ENCODE measurements at places on chromosomes 12 and 14.

DNA sequence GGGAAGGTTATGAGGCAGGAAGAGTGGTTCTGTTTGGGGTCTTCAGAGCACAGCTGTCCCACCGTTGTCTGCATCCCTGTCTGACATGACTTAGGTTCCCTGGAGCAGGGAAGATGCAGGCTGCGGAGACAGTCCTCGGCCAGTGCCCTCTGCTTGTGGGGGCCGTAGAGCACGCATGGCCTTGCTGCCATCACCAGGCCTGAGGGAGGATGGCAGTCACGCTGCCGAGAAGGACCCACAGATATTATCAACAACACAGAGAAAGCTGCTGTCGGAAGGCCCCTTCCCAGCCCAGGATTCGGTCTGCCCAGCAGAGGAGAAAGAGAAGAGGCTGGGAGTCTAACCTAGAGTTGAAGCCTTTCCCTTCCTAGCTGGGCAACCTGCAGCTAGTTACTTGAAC lies 35.0 kb downstream of the ERH start:
- peak; percentile 67 for DNase-seq

DNA sequence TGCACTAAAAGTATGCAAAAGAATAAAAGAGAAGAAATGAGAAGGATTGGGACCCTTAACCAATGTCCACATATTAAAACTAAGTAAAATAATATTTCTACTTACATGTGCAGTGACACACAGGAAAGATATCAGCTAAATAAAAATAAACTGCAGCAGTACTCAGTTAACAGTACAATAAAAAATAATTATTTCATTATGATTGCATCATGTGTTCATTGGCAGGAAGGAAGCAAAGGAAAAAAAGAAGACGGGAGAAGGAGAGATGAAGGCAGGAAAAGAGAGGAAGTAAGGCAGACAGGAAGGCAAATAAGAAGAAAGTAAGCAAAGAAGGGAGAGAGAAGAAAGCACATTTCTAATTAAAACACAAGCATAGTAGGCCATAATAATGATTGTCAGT lies 33.0 kb downstream of the RASSF9 start:
- DNase-seq: no peak

GRCh38 chr14:97120204-97120603 lies 323.0 kb downstream of the VRK1 start:
- no peak for DNase-seq

DNA sequence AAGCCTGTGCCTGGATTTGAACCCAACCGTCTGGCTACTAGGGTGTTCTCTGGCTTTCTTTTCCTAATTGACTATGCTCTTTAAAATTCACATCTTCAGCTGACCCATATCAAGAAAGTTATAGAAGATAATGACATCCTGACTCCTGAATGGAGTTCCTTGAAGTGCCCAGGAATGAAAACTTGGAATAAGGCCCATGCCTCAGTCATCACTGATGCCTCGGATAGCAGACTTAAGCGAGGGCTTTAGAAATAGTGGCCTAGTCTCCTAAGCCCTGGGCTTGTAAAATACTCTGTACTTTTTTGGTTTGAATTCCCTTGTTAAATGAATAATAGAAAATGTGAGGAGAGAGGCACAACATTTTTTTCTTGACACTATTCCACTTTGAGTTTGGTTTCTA lies 39.0 kb downstream of the CHST11 start:
- DNase-seq: no peak

- no peak for DNase-seq
Measured at GRCh38 chr14:96920023-96920422, 122.8 kb downstream of the VRK1 start.

- DNase-seq: no peak
Measured at GRCh38 chr14:75793806-75794205, 132.8 kb downstream of the TTLL5 start.

DNA sequence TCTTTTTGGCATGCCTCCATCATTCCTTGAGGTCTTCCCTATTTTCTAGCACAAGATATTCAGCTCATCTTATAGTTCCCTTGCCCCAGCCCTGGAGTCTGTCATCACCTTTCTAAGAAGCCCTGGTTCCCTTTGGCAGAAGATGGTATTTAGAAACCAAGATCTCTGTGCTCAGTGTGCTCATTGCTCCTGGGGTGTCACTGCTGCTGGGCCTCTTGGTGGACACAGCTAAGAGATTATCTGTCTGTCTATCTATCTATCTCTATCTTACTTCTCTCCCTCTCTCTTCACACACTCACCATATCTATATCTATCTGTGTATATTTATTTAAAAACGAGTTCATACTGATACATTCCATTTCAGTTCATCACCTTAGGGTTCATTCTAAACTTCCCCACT lies 67.2 kb downstream of the DAO start:
- no peak for DNase-seq

DNA sequence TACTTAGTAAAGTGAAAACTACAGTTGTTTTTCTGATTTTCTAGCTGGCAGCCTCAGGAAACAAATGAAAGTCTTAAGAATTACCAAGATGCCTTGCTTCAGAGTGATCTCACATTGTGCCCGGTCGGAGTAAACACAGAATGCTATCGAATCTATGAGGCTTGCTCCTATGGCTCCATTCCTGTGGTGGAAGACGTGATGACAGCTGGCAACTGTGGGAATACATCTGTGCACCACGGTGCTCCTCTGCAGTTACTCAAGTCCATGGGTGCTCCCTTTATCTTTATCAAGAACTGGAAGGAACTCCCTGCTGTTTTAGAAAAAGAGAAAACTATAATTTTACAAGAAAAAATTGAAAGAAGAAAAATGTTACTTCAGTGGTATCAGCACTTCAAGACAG lies 28.9 kb downstream of the RXYLT1 start:
- no peak for DNase-seq

DNA sequence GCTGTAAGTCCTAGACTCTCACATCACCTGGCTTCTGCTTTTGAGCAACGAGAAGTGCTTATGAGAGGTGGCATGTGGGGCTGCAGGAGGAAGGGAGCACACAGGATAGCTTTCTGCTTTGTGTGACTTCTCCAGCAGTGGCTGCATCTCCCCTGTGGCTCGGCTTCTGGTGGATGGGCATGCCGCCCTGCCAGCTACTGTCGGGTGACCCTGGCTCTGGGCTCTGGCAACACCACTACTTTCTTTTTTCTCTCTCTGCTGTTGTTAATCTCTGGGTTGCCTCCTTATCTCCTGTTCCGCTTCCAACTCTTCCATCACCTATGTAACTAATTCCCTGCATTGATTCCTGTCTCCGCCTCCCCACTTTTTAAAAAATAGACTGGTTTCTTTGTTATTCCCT lies 209.1 kb upstream of the DAAM1 start:
- DNase-seq: no peak

GRCh38 chr12:104411826-104412641 lies 44.7 kb upstream of the CHST11 start:
- DNase-seq: peak; percentile 33

- DNase-seq: peak; percentile 28
Measured at GRCh38 chr12:104387190-104387589, 69.6 kb upstream of the CHST11 start.

DNA sequence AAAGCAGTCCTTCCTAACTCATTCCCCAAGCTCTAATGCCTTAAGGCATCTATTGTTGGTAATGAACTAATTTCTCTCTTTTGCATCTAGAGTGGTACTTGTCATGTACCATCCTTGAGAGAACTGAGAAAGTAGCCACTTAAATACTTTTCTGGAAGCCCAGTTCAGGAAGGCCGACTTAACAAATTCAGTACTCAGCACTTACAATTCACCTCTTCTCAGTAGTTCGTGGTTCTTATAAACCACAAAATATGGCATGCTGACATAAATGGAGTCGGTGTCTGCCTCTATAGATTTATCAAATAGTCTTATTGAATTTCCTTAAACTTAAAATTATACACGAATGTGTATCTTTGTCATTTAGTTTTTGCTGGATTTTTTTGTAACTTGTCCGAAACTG lies 9.4 kb upstream of the COCH start:
- DNase-seq: no peak

- no peak for DNase-seq
Measured at GRCh38 chr14:58718226-58719205, 80.8 kb downstream of the DACT1 start.

GRCh38 chr14:44979273-44979672 lies 17.3 kb downstream of the TOGARAM1 start:
- DNase-seq: no peak

- DNase-seq: no peak
Measured at GRCh38 chr14:68359837-68360552, 432.9 kb downstream of the ZFP36L1 start.

DNA sequence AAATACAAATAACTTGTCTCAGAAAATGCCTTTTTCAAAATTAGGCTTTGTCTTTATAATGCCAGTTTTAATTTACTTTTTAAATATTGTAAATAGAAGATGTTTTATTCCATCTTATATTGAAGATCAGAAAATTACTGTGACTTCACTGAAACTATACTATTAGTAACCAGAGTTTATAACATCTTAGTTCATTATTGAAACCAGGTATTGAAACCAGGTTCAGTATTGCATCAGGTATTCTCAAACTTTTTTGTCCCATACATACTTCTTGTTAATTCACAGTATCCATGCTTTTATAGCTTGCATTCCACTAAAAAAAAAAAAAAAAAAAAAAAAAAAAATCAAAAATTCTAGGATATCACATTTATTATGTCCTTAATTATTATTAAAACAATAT lies 227.5 kb downstream of the GXYLT1 start:
- DNase-seq: no peak

GRCh38 chr12:113591480-113591974 lies 119.9 kb upstream of the LHX5 start:
- DNase-seq: peak; percentile 46

- no peak for DNase-seq
Measured at GRCh38 chr12:123524378-123524777, 9.1 kb downstream of the RILPL1 start.

DNA sequence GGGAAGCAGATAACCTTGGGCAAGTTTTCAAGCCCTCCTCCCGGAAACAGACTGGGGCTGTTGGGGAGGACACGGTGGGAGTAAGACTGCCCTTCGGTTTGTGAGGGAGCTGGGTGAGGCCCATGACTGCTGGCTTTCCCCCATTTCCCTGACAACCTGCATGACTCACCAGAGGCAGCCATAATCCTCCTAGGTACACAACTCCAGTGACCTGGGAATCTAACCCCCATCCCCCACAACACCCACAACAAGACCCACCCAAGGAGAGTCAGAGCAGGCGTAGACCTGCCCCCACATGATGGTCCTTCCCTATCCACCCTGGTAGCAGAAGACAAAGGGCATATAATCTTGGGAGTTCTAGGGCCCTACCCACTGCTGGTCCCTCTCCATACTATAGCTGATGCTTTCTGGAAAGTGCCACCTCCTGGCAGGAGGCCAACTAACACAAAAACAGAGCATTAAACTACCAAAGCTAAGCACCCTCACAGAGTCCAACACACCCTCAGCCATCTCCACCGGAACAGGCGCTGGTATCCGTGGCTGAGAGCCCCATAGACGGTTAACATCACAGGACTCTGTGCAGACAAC lies 14.8 kb downstream of the DDX24 start:
- no peak for DNase-seq

GRCh38 chr12:95784286-95784685 lies 6.3 kb downstream of the NTN4 start:
- no peak for DNase-seq

DNA sequence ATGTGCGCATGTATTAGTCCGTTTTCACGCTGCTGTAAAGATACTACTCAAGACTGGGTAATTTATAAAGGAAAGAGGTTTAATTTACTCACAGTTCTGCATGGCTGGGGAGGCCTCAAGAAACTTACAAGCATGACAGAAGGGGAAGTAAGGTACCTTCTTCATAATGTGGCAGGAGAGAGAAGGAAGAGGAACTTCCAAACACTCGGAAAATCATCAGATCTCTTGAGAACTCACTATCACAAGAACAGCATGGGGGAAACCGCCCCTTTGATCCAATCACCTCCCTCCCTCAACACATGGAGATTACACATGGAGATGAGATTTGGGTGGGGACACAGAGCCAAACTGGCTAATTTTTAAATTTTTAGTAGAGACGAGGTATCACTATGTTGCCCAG lies 41.8 kb upstream of the SNX6 start:
- no peak for DNase-seq

GRCh38 chr12:132491138-132491663 lies 1.2 kb downstream of the FBRSL1 start:
- DNase-seq: no peak

GRCh38 chr12:2633825-2634200 lies 161.0 kb upstream of the FKBP4 start:
- DNase-seq: no peak

- DNase-seq: no peak
Measured at GRCh38 chr12:15336768-15337553, 14.7 kb downstream of the PTPRO start.

DNA sequence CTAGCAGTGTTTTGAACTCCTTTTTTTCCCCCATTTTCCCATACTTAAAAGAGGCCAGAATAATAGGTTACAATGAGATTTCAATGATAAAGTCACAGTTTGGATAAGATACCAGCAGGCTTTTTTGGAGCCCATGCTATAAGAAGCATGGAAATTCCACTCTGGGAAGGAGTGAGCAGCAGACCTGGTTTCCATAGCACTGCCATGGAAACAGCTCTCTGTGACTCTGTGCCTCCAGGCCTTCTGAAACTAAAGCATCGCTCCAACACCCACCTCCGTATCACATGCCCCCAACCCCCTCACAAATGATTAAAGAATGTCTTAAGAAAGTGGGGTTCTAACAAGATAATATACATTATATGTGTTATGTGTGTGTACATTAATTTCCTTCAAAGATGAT lies 165.0 kb downstream of the GRIN2B start:
- no peak for DNase-seq

DNA sequence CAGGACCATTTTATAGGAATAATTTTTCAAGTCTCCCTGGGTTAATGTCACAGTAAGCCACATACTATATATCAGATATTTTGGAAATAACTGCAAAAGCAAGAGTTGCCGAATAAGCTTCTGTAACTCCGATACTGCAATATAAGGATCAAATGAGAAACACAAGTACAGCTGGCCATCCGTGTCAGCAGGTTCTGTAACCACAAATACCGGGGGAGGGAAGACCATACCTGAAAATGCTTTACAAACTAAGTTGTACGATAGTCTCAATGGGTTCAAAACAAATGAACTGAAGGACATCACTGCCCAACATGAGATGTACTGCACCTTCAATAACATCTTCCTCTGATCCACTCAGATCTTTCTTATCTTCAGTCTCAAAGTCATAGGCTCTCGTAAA lies 1.8 kb downstream of the SYCP3 start:
- no peak for DNase-seq
